ENCODE measurements at places on chromosomes 12 and 14. TPM values are rescaled to one million over a fixed set of nuclear protein-coding genes. Genes with fewer than 3 reads are reported as not detected.

THTPA gene
- total RNA-seq, result 9.4 TPM

AKAP6 gene
- total RNA-seq, result 21.8 TPM

MAPK1IP1L gene
- 24.7 TPM for total RNA-seq

RDH12 gene
- total RNA-seq, result 21.7 TPM

ARID2 gene
- total RNA-seq, result 52.7 TPM

ITGB7 gene
- 2.5 TPM for total RNA-seq

HOXC13 gene
- total RNA-seq, result 5.8 TPM

ANO4 gene
- 0.20 TPM for total RNA-seq

SLCO1B3 gene
- total RNA-seq, result not detected

AQP6 gene
- total RNA-seq, result 0.20 TPM

USP44 gene
- total RNA-seq, result 0.99 TPM

CLEC1B gene
- total RNA-seq, result 0.39 TPM

GNB3 gene
- 2.2 TPM for total RNA-seq

MSI1 gene
- total RNA-seq, result 0.99 TPM

GALNT8 gene
- 2.7 TPM for total RNA-seq

PDZRN4 gene
- total RNA-seq, result 0.79 TPM

INSM2 gene
- not detected for total RNA-seq

TPPP2 gene
- not detected for total RNA-seq

DDX55 gene
- total RNA-seq, result 16.9 TPM

TMEM121 gene
- total RNA-seq, result 3.7 TPM

SLC10A1 gene
- total RNA-seq, result not detected

KRT82 gene
- 15.8 TPM for total RNA-seq

FGF6 gene
- total RNA-seq, result 4.0 TPM

LMNTD1 gene
- total RNA-seq, result 1.2 TPM

ERP27 gene
- total RNA-seq, result 1.9 TPM

SDS gene
- not detected for total RNA-seq

CCDC196 gene
- total RNA-seq, result not detected

HOXC4 gene
- total RNA-seq, result 3.6 TPM

JPH4 gene
- total RNA-seq, result 0.39 TPM

PLA2G1B gene
- total RNA-seq, result not detected

Measured in skin of body (tissue), 3 donors.